ENCODE measurements at places on chromosomes 4 and X.

DNA sequence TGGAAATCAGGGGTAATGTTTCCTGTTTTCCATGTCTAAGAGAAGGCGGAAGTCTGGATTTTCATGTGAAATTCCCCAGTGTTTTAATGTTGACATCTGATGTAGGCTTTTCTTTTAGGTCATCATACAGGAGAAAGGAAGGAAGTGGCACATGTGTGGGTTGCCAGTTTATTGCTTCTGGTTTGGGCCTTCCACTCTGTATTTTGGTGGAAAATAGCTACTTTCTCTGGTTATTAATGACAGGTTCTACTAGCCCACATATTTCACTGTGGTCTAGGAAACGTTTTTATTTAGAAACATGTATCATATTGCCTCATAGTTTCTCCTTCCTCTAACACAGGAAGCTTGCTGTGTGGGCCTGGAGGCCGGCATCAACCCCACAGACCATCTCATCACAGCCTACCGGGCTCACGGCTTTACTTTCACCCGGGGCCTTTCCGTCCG is 7.2 kb downstream of the PDHA1 start:
- no peak for DNase-seq

- DNase-seq, result no peak
These were observed 95.4 kb downstream of the PARM1 start for GRCh38 chr4:75028196-75028854.

GRCh38 chr4:26780539-26780938 is 80.1 kb upstream of the STIM2 start:
- no peak for DNase-seq

GRCh38 chr4:122946142-122946541 is 23.7 kb upstream of the NUDT6 start:
- no peak for DNase-seq

GRCh38 chrX:5549512-5549911 is 679.2 kb downstream of the NLGN4X start:
- DNase-seq, result no peak

DNA sequence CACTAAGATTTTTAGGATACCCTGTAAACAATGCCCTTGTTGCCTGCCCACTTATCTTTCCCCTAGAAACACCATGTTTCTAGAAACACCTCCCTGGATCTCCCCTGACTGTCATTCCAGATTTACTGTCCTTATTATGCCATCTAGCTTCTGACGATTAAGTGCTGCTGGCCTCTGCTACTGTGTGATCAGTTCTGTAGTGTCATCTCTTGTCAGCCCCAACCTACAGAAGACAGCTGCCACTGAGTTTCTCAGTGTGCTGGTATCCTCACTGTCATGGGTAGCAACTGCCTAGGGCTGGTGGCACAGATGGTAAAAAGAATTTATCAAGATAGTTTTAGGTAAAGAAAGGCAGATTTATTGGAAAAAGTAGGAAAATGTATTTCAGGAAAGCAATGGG is 68.7 kb upstream of the WWC2 start:
- no peak for DNase-seq

DNA sequence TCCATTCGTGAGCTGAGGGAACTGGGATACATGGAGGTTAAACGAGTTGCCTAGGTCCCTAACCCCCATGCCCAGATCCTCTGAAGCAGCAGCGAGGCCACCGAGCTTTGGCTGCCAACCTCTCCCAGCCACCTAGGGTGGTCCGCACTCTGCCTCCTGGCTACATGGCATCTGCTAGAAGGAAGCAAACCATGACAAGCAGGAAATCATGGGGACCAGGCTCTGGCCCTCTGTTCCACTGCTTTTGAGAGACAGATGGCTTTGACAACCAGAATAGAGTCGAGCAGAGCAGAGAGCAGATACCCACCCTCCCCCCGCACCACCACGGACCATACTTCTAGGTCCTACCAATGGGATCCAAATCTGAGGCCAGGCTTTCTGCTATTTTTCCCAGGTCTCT is 37.5 kb upstream of the NKRF start:
- no peak for DNase-seq

DNA sequence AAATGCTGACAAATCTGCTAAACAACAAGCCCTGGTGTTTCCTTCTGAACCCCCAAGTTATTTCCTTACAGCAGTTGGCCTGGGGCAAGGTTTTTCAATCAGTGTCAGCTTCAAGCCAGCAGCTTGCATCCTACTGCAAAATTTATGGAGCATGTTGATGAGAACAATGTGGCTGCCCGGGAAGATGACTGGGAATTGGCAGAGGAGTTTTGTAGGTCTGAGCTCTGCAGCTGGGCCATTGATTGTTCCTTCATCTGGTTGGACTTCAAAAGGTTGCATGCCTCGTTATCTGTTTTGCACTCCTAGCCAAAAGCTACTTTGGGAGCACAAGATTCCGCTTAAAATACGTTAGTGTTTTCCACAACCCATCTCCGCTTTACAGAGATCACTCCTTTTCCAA is 1030.3 kb upstream of the LCORL start:
- no peak for DNase-seq
